Left hindlimb (tissue), 1 donor: ENCODE measurements at places on chromosomes 7 and 10.
A peak's percentile ranks its signal among the peaks of the same experiment; 100 is the strongest.

- DNase-seq, result no peak
Observed at GRCh38 chr7:16589881-16590280, 55.7 kb downstream of the ANKMY2 start.

GRCh38 chr7:27410812-27411544 lies 168.4 kb downstream of the EVX1 start:
- DNase-seq, result no peak

DNA sequence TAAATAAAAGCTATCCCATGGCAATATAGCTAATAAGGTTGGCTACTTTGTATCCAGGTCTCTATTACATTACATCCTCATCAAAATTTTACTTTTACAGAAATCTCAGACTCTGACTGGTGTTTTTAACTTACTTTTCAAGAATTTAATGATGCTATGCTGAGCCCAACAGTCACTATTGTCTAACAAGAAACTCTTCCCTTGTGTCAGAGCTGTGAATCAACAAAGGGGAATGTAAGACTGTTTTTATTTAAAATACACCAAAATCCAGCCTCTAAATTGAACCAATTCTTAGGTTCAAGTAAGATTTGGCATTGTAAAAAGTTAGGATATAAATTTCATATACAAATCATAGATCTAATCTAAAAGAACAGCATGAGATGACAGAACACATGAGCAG lies 7.0 kb downstream of the RTKN2 start:
- no peak for DNase-seq

DNA sequence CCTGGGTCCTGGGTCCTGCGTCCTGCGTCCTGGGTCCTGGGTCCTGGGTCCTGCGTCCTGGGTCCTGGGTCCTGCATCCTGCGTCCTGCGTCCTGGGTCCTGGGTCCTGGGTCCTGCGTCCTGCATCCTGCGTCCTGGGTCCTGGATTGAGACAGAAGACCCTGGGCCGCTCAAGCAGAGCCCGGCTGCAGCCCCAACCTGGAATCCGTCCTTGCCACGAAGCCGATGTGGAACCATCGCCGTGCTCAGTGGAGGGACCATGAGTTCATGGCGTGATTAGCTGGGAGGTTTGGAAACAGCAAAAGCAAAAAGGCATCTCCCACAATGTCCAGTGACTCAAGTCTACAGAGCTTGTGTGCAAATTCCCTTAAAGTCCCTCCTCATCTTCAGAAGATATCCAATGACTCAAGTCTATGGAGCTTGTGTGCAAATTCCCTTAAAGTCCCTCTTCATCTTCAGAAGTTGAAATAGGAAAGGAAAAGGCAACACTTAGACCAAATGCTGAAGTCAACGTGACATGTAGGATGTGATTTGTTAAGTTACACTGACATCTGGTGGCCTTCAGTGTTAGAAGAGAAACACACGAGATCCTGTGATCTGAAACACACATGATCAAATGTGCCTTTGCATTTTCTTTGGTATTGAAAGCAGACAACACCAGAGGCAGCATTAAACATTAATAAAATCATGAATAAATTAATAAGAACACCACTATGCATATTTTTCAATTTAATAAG lies 179.9 kb downstream of the PTPRN2 start:
- no peak for DNase-seq

DNA sequence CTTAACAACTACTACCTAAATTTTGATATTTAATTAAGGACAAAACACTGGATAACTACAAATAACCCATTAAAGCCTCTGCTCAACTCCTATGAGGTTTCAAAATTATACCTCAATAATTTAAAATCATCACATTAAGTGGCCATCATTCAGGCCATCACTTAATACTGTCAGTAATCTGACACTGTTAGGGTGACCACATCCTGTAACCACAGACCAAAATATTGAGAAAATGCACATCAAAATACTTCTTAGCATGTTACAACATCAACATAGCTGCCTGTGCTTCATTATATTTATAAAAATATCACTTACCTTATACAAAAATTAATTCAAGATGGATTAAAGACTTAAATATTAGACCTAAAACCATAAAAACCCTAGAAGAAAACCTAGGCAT lies 23.3 kb downstream of the SEM1 start:
- no peak for DNase-seq

GRCh38 chr10:2137549-2138174 lies 400.3 kb upstream of the ADARB2 start:
- no peak for DNase-seq

GRCh38 chr10:29689001-29689400 lies 54.2 kb upstream of the SVIL start:
- DNase-seq, result no peak

DNA sequence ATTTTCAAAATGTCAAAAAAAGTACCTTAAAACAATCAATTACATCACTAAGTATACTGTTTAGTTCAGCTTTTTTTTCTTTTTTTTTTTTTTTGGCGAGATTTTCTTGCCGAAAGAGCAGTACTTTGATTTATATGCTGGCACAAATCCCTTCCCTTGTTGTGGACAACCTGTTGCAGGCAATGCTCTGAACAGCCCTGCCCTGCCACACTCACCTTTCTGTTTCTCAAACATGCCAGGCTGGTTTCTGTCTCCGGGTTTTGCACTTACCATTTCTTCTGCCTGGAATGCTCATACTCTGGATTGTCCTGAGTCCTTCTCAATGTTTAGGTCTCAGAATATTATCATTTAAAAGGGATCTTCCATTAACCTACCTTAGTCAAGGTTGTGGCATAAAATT lies 80.4 kb upstream of the JAZF1 start:
- no peak for DNase-seq

GRCh38 chr7:55774327-55775050 lies 88.1 kb downstream of the SEPTIN14 start:
- DNase-seq, result no peak

- DNase-seq, result peak; percentile 89
Observed at GRCh38 chr10:72364239-72364777, 9.6 kb upstream of the DNAJB12 start.

DNA sequence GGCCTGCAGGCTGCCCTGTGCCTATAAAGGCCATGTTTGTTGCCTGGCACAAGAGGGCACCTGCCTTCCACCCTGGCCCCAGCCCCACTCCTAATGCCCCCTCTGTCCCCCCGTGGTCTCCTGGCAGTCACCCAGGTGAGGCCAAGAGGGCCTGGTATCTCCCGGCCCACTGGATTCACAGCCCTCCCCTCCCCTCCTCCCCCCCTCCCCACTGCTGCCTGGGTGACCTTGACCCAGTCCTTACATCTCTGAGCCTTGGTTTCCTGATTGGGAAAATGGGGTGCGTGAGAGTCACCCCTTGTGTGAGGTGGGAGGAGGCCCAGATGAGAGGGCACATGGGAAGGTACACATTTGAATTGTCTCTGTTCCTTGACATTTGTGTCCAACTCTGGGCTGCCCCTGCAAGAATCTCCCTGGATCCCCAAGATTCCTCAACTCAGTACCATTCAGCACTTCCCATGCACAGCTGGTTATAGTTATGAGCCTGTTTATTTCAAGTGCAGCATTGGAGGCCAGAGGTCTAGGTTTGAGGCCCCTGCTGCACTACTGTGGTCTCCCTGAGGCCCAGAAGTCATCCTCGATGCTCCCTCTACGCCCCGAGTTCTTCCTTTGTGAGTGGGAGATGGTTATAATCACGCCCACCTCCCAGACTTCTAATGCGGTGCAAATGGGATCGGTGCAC lies 58.9 kb downstream of the TMEM270 start:
- DNase-seq, result no peak

- no peak for DNase-seq
Observed at GRCh38 chr7:157688533-157689268, 351.9 kb downstream of the DNAJB6 start.

GRCh38 chr7:55026086-55026790 lies 7.4 kb downstream of the EGFR start:
- DNase-seq, result no peak

DNA sequence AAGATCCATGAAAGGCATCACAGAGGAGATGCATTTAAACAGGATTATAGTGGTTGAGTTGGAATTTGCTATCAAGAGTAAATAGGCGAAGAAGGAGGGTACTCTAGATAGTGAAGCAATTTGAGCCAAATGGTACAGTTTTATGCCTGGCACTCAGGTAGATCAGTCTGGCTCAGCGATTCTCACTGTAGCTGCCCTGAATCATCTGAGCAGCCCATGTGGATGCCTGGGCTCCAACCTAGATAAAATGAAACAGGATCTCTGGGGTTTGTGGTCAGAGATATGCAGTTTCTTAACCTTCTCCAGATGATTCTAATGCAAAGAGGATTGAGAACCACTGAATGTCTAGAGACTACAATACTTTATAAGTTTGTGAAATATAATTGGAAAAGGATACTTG lies 282.0 kb upstream of the FZD1 start:
- no peak for DNase-seq
